Mammary epithelial cell (primary cell): ENCODE measurements at places on chromosomes 3 and 15. TPM values are rescaled to one million over a fixed set of nuclear protein-coding genes. Genes with fewer than 3 reads are reported as not detected.

CIP2A gene
- polyA plus RNA-seq: 12.3 TPM

GRCh38 chr3:61449327-61450040, 111.9 kb upstream of the PTPRG start:
- no peak for DNase-seq

DNA sequence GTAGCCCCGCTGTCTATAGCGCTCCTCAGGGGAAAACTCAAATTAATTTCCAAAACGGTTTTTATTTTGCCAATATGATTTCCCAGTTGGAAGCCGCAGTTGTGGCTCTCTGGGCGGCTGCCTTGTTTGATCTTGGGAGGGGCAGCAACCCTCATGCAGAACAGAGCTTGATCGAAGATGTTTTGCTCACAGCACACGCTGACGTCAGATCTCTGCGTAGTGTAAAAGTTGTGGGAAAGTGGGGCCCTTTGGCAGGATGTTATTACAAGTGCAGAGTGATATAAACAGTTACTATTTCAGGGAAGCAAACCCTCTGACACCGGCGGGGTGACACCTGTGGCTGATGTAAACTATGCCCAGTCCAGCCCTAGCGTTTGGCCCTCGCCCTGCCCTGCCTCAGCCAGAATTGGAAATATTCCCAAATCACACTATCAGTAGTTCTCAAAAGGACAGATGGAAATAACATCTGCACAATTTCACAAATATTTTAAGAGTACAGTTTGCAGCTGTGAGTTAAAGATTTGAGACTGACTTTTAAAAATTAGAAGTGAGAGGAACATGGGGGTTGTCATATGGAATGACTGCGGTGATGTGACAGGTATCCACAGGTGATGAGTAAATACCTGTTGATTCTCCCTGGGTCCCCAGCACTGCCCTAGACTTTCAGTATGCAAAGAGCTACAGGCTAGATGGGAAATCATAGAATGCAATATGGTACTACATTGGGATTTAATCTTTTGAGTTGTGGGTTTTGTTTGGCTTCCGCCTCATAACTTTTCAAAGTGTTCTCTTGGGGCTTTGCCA, 1.7 kb downstream of the SYNM start:
- DNase-seq: no peak

GRCh38 chr15:27214961-27215360, 244.0 kb downstream of the GABRG3 start:
- no peak for DNase-seq
